ENCODE measurements at places on chromosomes 3 and 15.

GRCh38 chr15:35159170-35159569, 74.1 kb upstream of the NANOGP8 start:
- DNase-seq = no peak

GRCh38 chr3:38723569-38724391, 74.3 kb upstream of the SCN5A start:
- DNase-seq = no peak

DNA sequence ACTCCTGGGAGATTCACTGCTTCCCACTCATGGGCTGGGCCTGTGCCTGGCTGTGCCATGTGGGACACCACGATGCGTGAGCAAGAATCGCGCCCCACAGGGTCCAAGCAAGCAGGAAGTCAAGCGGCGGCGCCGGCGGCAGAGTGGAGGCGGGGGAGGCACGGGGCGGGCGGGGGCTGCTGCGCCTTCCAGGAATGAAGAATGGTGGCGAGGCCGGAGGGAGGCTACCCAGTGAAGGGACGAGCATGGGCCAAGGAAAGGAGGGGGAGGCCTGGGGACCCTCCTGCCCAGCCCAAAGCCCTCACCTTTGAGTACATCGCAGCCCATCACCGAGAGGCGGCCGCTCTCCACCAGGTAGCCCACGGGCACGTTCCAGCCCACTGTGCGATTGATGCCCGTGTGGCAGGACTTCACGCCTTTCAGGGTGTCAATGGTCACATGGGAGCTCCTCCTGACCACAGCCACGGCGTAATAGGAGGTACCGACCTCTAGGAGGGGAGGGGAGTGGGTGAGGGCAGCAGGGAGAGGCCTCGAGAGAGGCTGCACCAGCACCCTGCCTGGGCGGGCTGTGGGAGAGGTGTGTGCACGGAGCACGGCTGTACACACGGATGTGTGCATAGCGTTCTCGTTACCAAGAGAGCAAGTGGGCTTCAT, 5.5 kb downstream of the MELTF start:
- no peak for DNase-seq

DNA sequence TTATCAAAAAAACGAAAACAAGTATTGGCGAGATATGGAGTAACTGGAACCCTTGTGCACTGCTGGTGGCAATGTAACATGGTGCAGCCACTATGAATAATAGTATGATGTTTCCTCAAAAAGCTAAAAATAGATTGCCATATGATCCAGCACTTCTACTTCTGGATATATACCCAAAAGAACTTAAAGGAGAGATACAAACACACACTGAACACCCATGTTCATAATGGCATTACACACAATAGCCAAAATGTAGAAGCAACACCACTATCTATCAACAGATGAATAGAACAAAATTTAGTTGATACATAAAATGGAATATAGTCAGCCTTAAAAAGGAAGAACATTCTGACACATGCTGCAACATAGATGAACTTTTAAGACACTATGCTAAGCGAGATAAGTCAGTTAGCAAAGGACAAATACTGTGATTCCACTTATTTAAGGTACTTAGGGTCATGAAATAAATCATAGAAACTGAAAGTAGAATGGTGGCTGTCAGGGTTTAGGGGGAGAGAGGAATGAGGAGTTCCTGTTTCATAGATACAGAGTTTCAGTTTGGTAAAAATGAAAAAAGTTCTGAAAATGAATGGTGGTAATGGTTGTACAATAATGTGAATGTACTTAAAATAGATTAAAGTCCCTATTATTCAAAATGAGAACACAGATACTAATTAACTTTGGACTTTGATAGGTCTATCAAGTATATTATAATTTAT, 59.4 kb upstream of the IMPG2 start:
- no peak for DNase-seq

- DNase-seq = no peak
Measured at GRCh38 chr3:12179441-12179840, 20.7 kb upstream of the TIMP4 start.

DNA sequence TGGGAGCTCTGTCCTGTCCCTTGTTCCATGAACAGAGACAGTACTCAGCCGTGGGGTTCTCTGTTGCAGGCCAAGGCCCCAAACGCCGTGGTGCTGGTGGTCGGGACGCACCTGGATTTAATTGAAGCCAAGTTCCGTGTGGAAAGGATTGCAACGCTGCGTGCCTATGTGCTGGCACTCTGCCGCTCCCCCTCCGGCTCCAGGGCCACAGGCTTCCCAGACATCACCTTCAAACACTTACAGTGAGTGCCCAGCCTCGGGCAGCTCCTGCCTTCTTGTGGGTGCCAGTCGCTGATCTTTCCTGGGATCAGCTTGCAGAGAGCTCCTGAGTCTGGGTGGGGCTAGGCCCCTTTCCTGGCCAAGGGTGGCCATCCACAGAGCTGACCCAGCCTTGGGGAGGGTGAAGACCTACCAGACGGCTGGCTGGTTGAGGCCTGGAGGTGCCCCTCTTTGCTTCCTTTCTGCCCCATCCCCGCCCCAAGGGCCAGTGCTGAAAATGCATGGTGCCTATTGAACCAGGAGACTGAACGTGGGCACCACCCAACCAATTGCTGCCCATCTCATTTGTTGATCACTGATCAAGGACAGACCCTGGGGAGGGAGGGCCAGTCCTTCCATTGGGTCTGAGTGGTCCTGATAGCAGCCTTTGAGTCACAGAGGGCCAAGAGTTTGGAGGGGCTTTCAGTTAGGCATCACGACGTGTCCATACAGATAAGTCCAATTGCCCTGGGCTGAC, 106.9 kb downstream of the LRRK1 start:
- DNase-seq = no peak

DNA sequence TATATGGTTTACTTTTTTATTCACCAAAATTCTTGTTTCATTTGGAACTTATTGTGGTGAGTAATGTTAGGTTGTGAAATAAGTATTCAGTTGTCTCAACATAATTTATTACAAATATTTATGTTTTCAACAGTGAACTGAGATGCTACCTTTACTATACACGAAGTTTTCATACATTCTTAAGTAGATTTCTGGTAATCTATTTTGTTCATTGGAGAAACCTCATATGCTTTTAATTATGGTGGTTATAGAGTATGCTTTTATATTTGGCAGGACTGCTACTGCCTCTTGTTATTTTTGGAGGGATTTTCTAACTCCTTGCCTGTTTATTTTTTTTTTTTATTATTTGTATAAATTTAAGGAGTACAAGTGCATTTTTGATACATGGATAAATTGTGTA, 253.1 kb downstream of the NLGN1 start:
- no peak for DNase-seq

DNA sequence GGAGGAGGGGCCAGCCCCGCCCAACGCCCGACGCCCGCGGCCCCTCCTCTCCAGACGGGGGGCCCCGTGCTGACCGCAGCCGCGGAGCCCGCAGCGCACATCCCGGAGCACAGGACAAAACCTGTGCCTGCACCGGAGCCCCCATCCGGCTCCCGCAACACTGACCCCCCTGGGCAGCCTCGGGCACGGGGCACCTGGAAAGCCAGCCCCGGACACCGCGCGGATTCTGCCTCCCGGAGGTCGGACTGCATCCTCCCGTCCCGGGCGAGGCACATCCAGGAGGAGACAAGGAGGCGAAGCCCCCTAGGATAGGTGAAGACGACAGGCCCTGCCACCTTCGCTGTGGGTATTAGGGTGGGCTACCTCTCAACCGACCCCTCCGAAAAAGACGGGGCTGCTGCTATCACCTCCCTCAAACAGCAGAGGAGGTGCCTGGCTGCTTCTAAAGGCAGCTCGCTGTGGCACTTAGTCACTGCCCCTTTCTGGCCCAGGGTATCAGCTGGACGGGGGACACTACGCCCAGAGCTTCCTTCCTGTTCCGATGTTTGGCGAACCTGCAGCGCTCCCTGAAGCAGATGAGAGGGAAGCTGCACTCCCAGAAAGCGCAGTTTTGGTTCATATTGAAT, 10.6 kb downstream of the XXYLT1 start:
- DNase-seq = no peak

GRCh38 chr3:180329187-180329586, 272.8 kb upstream of the TTC14 start:
- DNase-seq = no peak

DNA sequence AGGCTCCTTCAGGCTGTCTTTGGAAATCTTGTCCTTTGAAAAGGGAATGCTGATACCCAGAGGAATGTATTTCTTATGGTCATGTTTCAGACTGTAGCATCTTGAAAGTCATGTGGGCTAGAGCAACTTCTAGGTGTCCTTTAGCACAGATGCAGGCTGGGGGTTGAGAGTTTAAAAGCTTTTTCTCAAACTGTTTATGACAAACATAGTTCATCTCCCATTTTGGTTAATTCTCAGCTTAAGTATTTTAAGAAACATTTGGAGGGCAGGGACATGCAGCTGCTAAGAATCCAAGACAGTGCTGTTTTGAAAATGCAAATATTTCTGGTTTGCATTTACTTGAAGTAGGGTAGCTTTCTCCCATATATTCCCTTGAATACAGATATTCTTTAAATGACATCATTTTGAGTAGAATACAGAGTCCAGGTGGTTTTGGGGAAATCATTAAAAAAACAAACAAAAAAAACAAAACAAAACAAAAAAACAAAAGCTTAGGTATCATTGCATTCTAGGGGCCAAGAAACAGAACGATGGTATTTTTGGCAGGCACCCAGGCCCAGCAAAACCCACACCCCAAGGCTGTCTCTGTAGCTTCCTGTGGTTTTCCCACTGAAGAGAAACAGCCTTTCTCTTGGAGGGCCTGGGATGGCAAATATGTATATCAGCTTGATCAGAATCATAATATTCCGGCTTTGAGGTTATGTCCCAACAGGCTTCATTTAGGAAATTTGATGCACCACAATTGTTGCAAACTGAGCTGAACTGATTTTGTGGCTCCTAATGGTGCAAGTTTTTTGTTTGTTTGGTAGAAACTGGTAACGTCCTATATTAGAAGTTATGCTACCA, 120.0 kb downstream of the ATG7 start:
- DNase-seq = no peak

- no peak for DNase-seq
Measured at GRCh38 chr15:92733934-92734521, 78.5 kb upstream of the FAM174B start.

GRCh38 chr15:99503411-99503810, 62.4 kb upstream of the MEF2A start:
- DNase-seq = no peak

DNA sequence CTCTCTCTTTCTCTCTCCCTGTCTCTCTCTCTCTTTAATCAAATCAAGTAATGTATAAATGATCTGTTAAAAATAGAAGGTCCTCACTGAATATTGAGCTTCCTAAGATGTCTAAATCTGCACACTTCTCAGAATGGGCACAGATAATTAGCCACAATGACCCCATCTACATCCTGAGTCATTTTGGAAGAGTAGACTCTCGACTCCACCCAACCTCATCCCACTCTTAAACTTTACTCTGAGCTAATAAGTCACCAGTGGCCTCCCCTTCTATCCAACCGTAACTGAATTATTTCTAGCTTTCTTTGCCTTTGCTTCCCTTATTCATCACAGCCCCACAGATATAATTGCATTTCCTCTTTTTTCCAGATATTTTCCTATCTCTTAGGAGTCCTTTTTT, 326.5 kb upstream of the ZNF717 start:
- no peak for DNase-seq

- no peak for DNase-seq
Measured at GRCh38 chr3:48881652-48882114, 17.0 kb downstream of the SLC25A20 start.

- no peak for DNase-seq
Measured at GRCh38 chr15:86392296-86392695, 312.6 kb downstream of the AGBL1 start.

GRCh38 chr15:85871545-85871944, 76.8 kb upstream of the KLHL25 start:
- no peak for DNase-seq

DNA sequence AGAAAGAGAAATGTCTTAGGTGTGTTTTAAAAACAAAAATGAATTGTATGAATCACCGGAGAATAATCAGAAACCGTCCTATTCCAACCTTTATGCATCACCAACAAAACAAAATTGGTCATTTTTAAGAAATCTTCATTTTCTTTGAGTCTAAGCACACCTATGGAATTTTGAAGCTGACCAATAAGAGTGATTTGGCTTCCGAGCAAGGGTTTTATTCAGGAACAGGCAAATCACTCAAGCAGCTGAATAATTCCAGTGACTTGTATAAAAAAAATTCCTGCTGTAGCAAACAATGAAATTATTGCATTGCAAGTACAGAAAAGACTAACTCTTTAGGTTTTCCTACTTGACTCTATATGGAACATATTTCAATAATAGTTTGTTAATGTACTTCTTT, 83.8 kb upstream of the FNDC3B start:
- no peak for DNase-seq

DNA sequence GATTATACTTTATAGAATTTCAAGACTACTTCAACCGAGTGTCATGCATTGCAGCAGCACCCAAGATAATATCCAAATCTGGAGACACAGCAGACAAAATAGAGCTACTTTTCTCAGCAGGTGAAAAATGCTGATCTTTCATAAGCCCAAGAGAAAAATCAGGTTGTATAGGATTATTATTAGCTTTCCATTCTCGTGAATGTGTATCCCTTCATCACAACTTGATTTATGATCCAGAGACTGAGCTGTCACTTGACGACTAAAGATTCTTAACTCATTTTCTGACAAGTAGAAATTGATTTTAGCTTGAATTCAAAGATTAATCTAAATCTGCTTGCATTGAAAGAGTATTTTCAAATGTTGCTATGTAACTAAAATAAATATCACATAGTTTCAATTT, 32.4 kb downstream of the EPHA3 start:
- DNase-seq = no peak

- no peak for DNase-seq
Measured at GRCh38 chr15:66508293-66508883, 3.3 kb downstream of the ZWILCH start.

DNA sequence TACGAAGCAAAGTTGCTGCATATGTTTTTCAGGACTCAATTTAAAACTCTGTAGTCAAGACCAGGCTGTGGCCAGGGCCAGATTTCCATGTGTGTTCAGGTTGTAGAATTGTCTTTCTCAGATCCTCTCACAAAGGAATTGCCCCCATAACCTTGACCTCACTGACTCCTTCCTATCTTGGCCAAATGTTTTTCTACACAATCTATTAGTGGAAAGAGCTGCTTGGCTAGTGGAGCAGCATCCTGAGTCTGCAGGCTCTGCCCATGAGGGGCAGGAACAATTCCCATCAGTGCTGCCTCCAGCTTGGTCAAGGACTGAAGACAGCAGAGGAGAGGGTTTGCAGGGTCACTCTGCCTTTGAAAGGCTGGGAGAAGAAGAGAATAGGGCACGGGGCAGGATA, 6.9 kb upstream of the TBC1D21 start:
- DNase-seq = no peak

- DNase-seq = no peak
Measured at GRCh38 chr3:42012935-42013690, 51.2 kb upstream of the ULK4 start.

GRCh38 chr3:23994244-23994569, 49.1 kb downstream of the NR1D2 start:
- no peak for DNase-seq

DNA sequence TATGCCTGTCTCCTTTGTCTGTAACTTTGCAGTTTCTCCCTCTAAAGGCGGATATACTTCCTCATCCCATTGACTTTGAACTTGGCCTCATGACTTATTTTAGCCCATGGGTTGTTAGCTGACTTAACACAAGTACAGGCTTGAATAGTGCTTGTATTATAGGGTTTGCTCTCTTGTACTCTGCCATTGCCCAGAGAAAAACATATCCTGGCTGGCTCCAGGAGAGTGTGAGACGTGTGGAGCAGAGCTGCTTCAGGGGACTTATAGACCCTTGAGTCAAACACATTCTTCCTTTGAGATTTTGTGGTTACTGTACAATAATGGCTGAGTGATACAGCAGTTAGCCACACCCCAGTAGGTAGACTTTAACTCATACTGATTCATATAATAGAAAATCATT, 124.0 kb downstream of the RAP2B start:
- DNase-seq = no peak

GRCh38 chr3:172553526-172554252, 30.5 kb upstream of the TNFSF10 start:
- DNase-seq = no peak

All from NCI-H1694 (cell line).